AG20443 (cell line): ENCODE measurements at places on chromosomes 16 and 17.
A peak's percentile ranks its signal among the peaks of the same experiment; 100 is the strongest.

DNA sequence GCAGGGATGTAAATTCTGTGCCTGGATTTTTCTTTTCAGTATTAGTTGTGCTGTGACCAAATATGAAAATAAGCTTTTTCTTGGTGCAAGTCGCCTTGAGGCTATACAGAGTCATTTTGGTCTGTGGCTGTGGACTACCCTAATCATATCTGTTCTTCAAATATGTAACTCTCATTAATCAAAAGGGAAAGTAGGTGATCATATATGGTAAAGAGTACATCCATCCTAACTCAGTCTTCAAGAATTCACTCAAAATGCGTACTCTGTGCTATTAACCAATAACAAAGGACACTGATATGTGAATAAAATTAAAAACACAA is 2.6 kb downstream of the CPD start:
- no peak for DNase-seq

GRCh38 chr16:27084307-27085028 is 17.7 kb downstream of the C16orf82 start:
- DNase-seq, result no peak

- peak; percentile 66 for DNase-seq
Measured at GRCh38 chr17:50206604-50207293, 5.3 kb upstream of the COL1A1 start.

- no peak for DNase-seq
Measured at GRCh38 chr17:31140111-31140510, 45.3 kb downstream of the NF1 start.

DNA sequence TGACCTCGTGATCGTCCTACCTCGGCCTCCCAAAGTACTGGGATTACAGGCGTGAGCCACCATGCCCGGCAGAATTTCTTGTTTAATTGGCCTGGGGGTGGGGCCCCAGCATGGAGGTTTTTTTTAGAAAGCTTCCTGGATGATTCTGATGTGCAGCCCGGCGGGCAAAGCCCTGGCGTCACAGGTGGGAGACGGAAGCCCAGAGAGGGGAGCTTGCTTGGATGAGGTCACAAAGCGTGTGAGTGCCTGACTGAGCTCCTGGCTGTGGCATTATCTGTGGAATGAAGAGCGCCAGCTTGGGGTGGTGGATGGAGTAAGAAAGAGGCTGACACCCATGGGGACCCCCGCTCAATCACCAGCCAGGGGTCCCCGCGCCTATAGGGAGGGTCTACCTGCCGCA is 4.1 kb downstream of the VASN start:
- DNase-seq, result no peak

GRCh38 chr17:8668176-8668740 is 37.7 kb upstream of the MYH10 start:
- DNase-seq, result no peak

DNA sequence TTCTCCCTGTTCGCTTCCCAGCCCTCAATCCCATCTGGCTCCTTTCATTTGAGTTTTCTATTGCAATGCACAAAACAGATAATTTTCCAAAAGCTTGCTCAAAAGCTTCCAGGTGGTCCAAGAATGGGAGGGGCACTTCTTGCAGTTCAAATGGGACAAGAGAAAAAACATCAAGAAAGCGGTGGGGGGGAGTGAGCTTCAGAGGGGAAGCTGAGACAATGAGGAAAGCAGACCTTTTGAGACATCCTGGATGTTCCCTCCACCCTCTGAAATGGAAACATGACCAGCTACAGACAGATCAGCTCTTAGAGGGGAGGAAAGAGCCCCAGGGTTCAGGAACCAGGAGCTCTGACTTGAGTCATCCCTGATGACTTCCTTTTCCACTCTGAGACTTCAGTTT is 368.2 kb downstream of the SLC39A11 start:
- peak; percentile 34 for DNase-seq

DNA sequence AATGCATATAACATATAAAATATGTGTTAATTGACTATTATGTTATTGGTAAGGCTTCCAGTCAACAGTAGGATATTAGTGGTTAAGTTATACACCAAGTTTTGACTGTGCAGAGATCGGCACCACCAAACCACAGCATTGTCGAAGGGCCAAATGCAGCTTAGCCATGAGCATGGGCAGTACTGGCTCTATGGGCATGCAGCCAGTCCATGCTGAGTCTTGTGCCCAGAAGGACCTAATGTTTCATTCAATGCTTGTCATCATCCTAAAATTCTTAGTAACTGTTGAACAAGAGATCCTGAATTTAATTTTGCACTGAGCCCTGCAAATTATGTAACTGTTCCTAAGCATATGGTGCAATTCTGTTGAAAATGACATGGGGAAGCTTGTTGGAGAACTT is 233.4 kb upstream of the HS3ST3A1 start:
- DNase-seq, result no peak

DNA sequence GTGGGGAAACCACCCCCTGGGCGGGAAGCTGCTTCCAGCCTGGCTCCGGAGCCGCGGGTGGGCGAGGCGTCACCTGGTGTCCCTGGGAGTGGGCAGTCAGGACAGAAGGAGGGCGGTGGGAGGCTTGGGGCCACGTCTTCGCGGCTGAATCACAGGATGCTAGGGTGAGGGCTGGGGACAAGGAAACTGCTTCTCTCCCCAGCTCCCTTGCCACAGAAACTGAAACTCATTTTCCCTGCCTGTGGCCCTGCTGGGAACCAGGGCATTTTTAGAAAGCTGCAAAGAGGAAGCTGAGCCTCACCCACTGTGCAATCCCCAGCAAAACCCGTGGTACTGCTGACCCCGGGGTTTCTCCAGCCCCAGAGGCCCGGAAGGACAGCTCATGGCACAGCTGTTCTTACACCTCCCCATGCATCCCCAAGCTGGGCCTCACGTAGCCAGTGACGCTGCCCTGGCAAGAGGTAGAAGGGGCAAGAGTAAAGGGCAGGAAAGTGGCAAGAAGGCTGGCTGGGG is 8.2 kb downstream of the RHBDF2 start:
- peak; percentile 80 for DNase-seq

- no peak for DNase-seq
Measured at GRCh38 chr17:57914273-57915142, 40.7 kb downstream of the CUEDC1 start.

- no peak for DNase-seq
Measured at GRCh38 chr17:1286379-1287106, 7.1 kb downstream of the TRARG1 start.

GRCh38 chr17:19494961-19495806 is 38.5 kb upstream of the SLC47A1 start:
- no peak for DNase-seq

GRCh38 chr16:82784573-82784968 is 157.8 kb downstream of the CDH13 start:
- DNase-seq, result no peak

DNA sequence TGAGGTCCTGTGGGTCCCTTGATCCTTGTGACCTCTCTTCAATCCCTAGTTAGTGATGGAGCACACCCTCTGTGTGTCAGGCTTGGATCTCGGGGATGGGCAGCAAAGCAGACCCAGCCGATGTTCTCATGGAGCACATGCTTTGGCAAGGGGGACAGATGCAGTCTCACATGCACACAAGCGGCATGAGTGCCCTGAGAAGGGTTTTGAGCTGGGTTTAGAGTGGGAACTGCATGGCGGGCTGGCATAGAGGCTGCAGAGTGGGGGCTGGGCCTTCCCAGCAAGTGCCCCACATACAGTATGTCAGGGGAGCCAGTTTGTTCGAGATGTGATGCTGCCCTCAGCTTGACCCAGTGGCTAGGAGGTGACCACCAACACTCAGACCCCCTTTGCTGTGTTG is 41.6 kb downstream of the B9D1 start:
- DNase-seq, result no peak

GRCh38 chr17:44323359-44324091 is 1.1 kb downstream of the SLC25A39 start:
- no peak for DNase-seq

- DNase-seq, result no peak
Measured at GRCh38 chr17:37558299-37558698, 50.9 kb downstream of the SYNRG start.

GRCh38 chr16:11966173-11966572 is 1.2 kb downstream of the TNFRSF17 start:
- no peak for DNase-seq

- no peak for DNase-seq
Measured at GRCh38 chr17:30579610-30580315, 102.6 kb downstream of the GOSR1 start.

DNA sequence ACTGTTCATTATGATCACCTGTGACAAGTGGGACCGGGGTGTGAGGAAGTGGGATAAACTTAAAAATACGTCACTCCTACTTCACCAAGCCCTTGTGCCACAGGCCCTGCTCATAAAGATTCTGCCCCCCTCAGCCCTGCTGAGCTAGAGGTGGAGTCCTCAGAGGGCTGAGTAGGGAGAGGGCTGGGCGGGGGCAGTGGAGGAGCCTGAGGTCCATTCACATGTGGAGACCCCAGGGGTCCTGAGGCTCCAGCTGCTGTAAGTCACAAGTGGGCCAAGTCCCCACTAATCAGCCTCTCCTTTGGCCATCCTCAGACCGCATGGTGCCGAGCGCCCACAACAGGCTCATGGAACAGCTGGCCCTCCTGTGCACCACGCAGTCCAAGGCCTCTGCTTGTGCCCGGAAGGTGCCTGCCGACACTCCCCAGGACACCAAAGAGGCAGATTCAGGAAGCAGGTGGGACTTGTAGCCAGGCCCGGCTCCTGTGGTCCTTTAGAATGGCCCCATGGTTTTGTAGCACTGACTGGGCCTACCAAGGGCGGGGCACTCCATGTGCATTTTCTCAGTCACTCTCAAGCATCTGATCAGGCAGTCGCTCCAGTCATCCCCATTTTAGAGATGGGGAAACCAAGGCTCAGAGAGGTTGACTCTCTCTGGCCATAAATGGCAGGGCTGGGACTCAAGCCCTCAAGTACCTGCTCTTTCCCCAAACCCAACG is 10.4 kb downstream of the DNAAF8 start:
- no peak for DNase-seq

DNA sequence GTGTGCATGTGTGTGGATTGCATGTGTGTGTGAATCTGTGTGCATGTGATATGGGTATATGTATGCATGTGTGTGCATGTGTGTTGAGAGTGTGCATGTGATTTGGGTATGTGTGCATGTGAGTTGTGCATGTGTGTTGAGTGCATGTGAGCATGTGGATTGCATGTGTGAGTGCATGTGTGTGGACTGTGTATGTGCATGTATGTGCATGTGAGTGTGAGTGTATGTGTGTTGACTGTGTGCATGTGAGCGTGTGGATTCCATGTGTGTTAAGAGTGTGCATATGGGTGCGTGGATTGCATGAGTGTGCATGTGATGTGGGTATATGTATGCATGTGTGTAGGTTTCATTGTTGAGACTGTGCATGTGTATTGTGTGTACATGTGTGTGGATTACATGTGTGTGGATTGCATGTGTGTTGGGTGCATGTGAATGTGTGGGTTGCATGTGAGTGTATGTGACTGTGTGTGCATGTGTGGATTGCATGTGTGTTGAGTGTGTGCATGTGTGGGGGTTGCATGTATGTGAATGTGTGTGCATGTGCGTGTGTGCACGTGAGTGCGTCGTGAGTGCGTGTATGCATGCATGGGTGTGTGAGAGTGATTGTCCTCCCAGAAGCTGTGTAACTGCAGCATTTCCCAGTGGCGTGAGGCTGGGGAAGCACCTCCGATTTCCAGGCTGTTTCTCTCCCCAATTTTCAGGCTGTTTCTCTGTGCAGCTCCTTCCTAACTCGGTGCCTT is 19.4 kb downstream of the C1QTNF1 start:
- DNase-seq, result no peak

DNA sequence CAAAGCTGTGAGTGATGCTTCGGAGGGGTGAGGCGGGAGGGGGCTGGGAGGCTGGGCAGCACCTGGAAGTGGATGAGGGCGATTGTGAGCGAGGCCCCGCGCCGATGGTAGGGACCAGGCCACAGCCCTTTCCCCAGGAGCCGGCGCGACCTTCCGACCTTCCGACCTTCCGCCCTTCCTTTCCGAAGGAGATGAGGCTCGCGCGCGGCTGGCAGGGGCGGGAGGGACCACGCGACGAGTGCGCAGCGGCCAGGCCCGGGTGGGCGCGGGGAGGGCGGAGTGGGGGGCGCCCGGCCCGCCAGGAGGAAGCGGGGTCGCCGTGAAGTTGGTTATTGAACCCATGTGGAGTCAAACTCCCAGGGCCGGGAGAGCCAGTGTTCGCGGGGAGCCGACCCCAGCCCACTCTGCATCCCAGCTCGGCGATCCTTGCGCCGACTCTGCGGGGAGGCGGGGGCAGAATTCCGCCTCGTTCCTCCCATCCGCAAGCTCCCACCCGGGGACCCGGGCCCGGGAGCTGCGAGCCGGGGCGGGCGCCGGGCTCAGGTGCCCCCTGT is 56.6 kb downstream of the RAP1GAP2 start:
- DNase-seq, result no peak

- no peak for DNase-seq
Measured at GRCh38 chr17:36505171-36505570, 18.7 kb downstream of the ZNHIT3 start.

- no peak for DNase-seq
Measured at GRCh38 chr16:88337021-88337420, 45.7 kb upstream of the ZNF469 start.

GRCh38 chr17:60971515-60972369 is 294.1 kb downstream of the BCAS3 start:
- DNase-seq, result peak; percentile 47

GRCh38 chr16:56930486-56931270 is 1.3 kb upstream of the HERPUD1 start:
- no peak for DNase-seq

- no peak for DNase-seq
Measured at GRCh38 chr17:60165971-60166370, 16.2 kb downstream of the CA4 start.

- peak; percentile 70 for DNase-seq
Measured at GRCh38 chr17:78013683-78014467, 55.4 kb downstream of the TNRC6C start.

DNA sequence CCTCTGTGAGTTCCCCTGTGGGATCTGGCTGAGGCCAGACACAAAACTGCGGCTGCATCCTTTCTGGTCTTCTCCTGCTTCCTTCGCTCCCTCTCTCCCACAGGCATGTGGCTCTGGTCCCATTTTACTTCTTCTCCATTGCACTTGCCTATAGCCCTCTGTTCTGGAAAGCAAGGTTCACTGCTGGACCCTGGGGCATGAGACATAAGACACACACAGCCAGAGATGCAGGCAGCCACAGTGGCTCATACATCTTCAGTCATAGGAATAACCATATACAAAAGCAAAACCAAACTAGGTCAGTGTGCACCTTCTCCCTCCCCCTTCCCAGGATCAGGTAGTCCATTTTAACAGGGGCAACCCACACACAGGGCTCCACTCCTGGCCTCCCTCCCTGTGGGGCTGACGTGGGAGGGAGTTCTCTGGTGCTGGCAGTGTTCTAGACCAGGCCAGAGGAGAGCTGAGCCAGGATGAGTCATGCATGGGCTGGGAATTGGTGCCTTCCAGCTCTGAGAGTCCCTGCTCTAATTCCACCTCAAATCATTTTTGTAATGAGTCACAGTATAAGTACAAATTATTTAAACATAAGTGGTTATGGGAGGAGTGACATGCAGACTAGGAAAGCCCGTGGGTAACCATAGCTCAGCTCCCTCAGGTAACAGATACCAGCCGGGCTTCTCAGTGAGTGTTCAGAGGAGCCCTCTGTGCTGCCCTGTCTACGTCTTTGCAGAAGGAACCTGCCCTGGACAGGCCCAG is 58.0 kb downstream of the ASIC2 start:
- DNase-seq, result peak; percentile 97
